NCI-H524 (cell line): ENCODE measurements at places on chromosomes 3 and 15.

GRCh38 chr3:34102288-34102687 is 303.9 kb downstream of the PDCD6IP start:
- DNase-seq = no peak

- no peak for DNase-seq
Observed at GRCh38 chr3:40768536-40768935, 243.8 kb downstream of the ZNF621 start.

DNA sequence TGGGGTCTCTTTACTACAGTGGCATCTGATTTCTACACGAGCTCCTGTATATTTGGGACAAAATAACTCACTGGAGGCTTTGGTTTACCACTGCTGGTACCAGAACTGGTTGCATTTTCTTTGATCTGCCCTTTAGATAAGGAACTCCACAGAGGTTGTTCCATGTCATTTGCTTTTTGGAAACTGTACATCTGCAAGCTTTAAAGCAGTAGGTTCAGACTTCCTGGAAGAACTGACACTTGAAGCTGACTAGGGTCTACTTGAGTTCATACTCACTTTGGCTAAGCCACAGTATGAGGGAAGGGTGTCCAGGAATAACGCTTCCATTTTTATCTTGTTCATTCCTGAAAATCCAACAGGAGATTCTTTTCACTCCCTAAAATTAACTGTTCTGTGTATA is 86.4 kb downstream of the WWTR1 start:
- no peak for DNase-seq

GRCh38 chr3:10548992-10549391 is 43.6 kb upstream of the ATP2B2 start:
- no peak for DNase-seq
